Ascending aorta (tissue), 2 donors: ENCODE measurements at places on chromosomes 3 and 15. TPM values are rescaled to one million over a fixed set of nuclear protein-coding genes. Genes with fewer than 3 reads are reported as not detected.

DNA sequence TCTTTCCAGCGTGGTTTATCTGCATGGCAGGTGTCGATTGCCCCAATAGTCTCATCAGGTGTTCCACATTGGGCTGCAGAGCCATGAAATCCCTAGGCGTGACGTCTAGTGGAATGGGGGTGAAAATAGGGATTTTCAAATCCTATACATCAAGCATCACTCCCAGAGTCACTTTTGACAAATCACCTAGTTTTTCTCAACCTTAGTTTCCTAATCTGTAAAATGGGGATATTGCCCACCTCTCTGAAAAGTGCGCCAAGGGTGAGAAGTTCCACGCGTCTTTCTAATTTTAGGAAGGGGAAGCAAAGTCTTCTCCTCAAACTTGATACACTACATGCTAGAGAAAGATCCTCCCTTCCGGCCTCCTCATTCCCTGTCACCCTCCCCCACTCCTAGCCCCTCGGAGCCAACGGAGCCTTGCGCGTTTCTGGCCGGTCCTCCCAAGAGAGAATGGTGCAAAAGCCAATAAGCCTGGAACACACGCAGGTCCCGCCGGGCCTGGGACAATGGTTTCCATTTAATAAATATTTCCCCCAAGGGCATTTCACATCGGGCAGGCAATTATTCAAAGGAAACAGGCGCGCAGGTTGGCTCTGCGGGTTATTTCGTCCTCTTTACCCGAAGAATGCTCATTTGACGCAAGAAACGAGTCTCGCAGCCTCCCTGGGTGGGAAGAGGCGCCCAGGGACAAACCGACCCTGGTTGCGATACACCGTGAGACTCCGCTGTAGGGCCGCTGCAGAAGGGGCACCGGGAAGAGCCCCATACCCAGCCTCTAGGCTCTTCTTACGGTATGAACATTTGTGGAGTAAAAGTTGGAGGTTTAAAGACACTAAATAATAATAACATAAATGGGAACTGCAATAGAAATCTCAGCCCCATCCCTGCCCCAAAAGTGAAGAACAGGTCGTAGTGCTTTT lies 1.2 kb upstream of the SOX14 start:
- no peak for DNase-seq
- peaks cover 14% of the 10 kb centered on the region for H3K4me1 ChIP-seq
- H3K27me3 ChIP-seq: no peaks in the 10 kb centered on the region
- no peaks in the 10 kb centered on the region for H3K36me3 ChIP-seq
- H3K27ac ChIP-seq: no peak overlapping the region

DNA sequence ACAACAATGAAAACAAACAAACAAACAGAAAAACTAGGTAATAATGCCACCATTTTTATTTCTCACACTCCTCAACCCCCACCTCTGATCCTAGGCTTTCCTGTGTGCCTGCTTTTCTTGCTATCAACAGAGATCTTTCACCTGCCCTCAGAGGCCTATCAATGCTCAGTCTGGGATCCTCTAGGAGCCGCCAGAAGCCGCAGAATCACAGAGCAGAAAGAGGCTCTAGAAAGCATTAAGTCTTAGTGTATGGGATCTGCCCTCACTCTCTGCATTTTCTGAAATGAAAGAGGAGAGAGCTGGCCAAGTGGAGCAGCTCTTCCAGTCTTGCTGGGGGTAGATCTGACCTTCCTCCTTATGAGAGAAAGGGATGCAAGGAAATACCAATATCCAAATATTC lies 306.8 kb downstream of the TUSC7 start:
- no peak for DNase-seq
- no peak overlapping the region for H3K4me3 ChIP-seq
- no peaks in the 10 kb centered on the region for H3K36me3 ChIP-seq
- peaks cover 5% of the 10 kb centered on the region for H3K4me1 ChIP-seq
- no peaks in the 10 kb centered on the region for H3K27me3 ChIP-seq

The CCDC39 gene
- not detected for total RNA-seq

The ITIH3 gene
- total RNA-seq: 38.3 TPM

The SAXO2 gene
- total RNA-seq: not detected

The ALDH1A2 gene
- 9.3 TPM for total RNA-seq

DNA sequence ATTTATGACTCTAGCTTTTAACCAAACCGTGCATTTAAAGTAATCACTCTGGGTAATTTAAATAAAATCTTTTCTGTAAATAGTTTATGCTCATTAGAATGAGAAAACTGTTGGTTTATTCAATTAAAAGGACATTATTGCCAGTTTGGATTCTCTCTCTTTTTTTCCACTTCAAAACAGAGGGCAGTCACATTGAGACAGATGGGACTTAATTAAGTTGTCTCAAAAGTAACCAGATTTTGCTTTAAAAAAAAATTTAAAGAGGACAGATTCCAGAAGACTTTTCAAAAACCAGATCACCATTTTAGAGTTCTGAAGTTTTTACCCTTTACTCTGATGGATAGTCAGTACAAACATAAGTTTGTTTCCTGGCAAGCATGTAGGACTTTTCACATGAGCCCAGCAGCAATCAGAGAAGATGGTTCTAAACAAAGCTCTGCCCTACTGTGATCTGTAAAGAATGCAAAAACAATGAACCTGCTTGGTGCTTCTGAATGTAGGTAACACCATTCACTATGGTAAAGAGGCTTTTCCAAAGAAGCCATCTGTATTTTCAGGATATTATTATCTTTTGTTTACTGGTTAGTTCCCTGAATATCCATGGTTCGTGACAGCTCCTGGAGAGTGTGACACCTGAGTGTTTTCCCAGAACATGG lies 136.2 kb downstream of the LRTM1 start:
- DNase-seq: no peak
- no peak overlapping the region for H3K27ac ChIP-seq
- H3K36me3 ChIP-seq: no peaks in the 10 kb centered on the region
- H3K4me3 ChIP-seq: no peak overlapping the region
- H3K4me1 ChIP-seq: no peaks in the 10 kb centered on the region

The EPHA3 gene
- total RNA-seq: 3.3 TPM

GRCh38 chr3:115638991-115639390 lies 15.7 kb downstream of the GAP43 start:
- H3K36me3 ChIP-seq: no peaks in the 10 kb centered on the region
- H3K27me3 ChIP-seq: no peaks in the 10 kb centered on the region
- no peak overlapping the region for H3K4me3 ChIP-seq
- no peaks in the 10 kb centered on the region for H3K4me1 ChIP-seq
- DNase-seq: no peak
- H3K27ac ChIP-seq: no peak overlapping the region

- no peak overlapping the region for H3K27ac ChIP-seq
- no peak for DNase-seq
- no peaks in the 10 kb centered on the region for H3K36me3 ChIP-seq
- H3K27me3 ChIP-seq: no peaks in the 10 kb centered on the region
- no peak overlapping the region for H3K4me3 ChIP-seq
- H3K4me1 ChIP-seq: no peaks in the 10 kb centered on the region
Observed at GRCh38 chr3:144501467-144501866, 529.8 kb downstream of the DIPK2A start.

The LTF gene
- total RNA-seq: 1.4 TPM

DNA sequence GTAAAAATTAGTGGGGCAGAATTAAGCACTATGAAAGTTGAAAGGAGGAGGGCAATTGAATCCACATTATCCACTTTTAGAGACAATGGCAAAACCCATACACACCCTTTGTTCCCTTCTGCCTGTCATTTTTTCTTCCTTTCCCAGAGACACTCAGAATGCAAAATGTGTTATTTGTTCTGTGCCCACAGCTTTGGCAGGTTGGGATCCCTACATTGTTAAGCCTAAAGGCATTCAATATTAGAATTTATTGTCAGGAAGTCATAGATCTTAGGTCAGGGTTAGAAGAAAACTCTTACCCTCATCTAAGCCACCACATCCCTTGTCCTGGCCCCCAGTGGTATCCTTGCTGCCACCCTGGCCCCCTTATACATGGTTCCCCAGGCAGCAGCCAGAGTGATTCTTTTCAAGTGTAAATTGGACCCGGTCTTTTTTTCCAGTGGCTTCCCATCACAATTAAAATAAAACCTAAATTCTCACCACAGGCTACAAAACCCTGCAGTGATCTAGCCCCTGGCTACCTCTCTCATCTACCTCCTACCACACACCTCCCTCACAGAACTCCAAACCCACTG lies 470.1 kb upstream of the ATP11B start:
- DNase-seq: no peak
- no peaks in the 10 kb centered on the region for H3K27me3 ChIP-seq
- no peaks in the 10 kb centered on the region for H3K4me1 ChIP-seq
- H3K4me3 ChIP-seq: no peak overlapping the region
- no peak overlapping the region for H3K27ac ChIP-seq
